GM12864 (cell line): ENCODE measurements at places on chromosomes 16 and 17.
A peak's percentile ranks its signal among the peaks of the same experiment; 100 is the strongest.

DNA sequence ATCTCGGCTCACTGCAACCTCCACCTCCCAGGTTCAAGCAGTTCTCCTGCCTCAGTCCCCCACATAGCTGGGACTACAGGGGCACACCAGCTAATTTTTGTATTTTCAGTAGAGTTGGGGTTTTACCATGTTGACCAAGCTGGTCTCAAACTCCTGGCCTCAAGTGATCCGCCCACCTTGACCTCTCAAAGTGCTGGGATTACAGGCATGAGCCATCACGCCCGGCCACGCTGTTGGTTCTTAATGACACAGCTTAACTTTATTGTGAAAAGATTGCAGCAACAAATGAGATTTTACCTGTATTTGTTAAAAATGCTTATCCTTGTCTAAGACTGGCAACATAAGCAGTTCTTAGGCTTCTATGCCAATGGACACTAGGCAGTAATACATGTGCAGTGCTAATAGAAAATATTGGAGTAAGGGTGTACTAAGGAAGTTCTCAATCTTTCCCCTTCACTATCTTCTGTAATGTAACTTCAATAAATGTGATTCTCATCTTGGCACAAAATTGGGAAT lies 2.9 kb downstream of the UBB start:
- no peak for DNase-seq

DNA sequence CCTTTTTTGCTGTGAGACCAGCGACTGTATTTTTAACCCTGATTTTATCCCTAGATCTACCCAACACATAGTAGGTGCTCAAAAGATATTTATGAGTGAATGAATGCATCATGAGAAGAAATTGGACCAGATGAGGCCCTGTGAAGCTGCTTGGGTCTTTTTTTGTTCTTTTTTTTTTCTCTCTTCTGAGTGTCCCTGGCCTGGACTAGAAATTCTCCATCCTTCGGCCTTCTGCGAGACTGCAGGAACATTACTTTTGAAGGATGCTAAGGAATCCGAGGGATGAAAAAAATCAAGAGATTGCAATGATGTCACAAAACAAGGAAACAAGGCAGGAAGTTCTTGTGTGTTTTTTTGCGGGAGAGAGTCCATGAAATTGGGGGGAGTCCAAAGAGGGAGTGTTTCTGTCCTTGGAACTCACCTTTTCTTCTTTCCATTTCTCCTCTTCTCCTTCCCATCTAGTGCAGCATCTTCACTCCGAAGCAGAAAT lies 560 bp upstream of the RUSF1 start:
- DNase-seq: no peak

GRCh38 chr17:72005332-72006163 lies 115.3 kb upstream of the SOX9 start:
- DNase-seq: peak; percentile 33

DNA sequence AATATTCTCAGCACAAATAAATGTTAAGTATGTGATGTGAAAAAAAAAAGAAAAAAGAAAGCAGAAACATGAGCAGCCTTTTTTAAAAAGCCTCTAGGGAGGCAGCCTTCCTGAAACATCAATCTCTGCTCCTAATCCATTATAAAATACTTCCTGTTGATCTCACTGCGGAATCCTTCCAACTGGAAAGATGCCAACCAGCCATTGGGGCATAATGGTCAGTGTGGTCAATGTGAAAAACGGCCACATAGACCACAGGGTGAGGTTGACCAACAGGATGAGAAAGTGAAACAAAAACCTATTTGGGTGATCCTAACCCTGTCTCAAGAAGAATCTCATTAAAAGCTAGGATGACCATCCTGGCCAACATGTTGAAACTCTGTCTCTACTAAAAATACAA lies 26.1 kb upstream of the ABCA8 start:
- DNase-seq: no peak

DNA sequence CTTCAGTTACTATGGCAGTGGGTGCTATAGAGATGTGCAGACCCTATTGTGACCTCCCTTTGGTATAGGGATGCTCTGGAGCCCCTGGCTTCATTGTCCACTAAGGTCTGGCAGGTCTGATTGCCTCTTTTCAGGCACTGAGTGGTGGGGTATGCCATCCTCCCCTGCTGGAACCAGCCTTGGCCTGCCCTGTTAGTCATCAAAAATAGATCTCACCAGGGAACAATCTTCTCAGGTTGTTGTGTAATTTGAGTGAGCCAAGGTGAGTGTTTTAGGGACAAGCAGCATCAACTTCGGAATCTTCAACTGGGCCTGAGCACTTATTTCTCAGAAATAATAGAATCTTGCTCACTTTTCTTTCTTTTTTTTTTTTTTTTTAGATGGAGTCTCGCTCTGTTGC lies 19.6 kb downstream of the HMOX2 start:
- DNase-seq: no peak

GRCh38 chr17:80152081-80152702 lies 5.3 kb upstream of the EIF4A3 start:
- DNase-seq: no peak

DNA sequence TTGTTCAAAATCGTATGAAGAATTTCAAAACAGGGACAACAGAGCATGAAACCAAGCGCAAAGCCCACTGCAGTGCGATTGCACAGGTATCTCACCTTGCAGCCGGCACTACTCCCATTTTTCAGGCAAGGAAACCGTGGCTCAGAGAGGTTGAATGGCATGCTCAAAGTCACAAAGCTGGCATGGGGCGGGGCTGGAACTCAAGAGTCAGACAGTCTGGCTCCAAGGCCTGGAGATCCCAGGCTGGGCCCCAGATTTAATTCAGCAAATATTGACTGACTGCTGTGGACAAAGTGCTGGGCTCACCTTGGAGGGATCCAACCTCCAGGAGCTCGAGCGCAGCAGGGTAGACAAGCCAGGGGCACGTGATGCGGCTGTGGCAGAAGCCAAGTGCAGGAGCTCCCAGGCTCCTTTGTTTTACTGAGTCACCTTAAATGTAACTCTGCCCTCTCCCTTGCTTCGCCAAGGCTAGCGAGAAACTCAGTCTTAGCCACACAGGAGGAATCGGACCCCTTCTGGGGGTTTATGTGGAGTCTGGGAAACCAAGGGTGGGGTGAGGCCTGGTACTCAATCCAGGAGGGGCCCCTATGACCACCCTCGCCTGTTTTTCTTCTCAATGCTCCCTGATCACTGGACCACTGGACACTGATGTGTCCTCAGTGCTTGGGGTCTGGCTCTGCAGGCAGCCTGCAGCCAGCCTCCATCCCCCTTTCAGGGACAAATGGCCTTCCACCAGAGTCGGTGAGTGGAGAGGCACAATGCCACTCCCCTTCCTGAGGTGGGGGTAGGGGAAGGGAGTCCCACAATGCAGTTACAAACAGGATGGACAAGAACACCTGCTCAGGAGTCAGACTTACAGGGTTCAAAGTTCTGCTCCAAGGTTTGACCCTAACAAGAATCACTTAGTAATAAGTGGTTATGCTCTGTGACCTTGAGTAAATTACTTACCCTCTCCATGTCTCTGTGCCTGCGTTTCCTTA lies 3.9 kb upstream of the SPATA20 start:
- no peak for DNase-seq

DNA sequence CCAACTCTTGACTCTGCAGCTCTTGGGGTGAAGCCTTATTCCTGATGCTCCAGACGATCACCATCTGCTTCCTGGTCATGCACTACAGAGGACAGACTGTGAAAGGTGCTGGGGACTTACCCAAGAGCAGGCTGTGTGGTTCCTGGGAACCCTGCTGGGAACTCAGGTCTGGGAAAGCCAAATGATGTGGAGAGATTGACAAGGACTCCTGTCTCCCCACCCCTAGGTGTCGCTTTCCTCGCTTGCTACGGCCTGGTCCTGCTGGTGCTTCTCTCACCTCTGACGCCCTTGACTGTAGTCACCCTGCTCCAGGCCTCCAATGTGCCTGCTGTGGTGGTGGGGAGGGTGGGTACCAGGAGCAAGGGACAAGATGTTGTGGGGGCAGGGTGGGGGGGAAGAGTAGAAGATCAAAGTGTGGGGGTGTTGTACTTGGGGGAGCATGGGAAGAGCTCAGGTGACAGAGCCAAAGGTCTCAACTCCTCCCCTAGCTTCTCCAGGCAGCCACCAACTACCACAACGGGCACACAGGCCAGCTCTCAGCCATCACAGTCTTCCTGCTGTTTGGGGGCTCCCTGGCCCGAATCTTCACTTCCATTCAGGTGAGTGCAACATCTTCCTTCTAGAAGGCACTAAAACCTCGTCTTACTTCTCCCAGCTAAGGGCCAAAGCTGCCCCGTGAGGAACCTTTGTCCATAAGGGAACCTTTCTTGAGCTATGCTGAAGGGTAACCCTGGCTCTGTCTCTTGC lies 3.0 kb downstream of the SOX15 start:
- DNase-seq: no peak

DNA sequence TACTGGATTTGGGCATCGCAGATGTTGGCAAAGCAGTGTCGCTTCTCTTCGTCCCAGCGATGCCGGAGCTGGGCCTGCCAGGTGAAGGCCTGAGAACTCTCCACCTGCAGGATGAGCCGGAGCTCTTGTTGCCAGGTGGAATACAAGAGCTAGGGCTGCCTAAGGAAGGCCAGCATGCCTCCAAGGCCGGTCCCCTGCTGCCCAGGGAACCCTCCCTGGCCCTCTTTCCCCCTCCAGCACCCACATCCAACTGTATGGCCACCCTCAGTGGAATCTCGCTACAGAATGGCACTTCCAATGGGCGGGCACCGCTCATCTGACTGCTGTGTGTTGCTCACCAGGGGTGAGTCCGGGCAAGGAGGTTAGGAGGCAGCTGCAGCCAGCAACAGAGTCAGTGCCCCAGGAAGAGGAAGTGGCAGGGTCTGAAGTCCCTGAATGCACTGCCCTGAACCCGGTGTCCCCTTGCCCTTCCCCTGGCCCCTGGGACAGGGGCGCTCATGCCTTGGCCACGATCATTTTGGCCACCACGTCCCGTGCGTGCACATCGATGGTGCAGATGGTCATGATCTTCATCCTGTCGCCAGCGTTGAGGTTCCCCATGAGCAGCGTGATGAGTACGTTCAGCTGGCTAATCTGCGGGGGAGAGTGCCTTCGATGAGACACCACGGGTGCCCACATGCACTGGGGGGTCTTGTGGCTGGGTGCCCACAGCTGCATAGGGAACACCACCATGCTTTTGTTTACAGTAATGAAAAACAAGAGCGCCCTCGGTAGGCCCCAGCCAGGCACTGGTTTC lies 75.8 kb downstream of the DNAH17 start:
- DNase-seq: no peak

DNA sequence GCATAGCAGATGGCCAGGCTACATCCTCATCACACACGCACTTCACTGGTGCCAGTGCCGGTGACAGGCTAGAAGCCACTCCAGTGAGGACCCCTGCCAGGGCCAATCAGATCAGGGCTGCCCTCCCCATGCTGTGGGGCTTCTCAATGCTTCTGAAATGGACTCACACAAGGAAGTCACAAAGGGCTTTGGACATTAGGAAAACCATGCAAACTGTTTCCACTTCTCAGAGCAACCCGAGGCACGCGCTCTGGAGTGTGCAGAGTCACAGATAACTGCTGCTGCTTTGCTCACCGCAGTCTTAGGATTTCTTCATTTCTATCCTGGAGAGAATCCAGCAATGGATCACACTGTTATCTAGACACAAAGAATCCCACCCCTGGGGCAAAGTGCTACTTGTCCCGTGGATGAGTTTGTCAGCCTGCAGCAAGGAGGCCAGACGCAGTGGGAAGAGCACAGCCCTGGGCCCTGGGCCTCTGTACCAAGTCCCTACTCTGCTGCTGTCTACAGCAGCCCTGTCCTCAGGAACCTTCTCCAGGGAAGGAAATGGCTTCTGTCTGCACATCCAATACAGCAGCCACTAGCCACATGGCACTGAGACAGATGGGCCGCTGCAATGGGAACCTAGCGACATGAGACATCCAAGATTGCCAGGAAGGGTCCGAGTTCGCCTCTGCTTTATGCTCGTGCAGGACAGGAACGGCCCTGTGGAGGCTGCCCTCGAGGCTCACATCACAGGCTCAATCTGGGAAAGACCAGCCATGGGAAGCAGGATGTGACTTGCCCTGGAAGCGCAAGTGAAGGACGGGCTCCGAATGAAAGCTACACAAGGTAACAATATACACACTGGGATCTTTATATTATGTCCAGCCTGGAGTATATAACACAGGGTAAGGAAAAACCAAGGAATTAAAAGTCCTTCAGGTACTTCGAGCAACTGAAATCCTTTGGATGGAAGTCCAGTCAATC lies 169.3 kb downstream of the ZFHX3 start:
- DNase-seq: no peak

DNA sequence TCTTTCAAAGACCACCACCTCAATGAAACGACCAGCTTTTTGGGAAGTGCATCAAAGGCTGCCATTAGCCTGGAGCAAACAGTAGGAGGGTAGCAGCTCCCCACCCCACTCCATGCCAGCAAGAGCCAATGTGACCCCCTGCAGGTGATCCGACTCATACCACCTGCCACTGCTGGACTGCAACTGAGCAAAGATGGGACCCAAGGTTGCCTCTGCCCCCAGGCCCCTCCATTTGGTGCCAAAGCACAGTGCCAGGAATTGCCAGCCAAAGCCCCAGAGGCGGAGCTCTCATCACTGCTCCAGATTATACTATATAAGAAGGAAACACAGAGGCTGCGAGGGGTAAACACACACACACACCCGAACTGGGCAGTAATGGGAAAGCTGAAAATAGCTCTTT lies 8.3 kb downstream of the PITPNM3 start:
- DNase-seq: no peak

DNA sequence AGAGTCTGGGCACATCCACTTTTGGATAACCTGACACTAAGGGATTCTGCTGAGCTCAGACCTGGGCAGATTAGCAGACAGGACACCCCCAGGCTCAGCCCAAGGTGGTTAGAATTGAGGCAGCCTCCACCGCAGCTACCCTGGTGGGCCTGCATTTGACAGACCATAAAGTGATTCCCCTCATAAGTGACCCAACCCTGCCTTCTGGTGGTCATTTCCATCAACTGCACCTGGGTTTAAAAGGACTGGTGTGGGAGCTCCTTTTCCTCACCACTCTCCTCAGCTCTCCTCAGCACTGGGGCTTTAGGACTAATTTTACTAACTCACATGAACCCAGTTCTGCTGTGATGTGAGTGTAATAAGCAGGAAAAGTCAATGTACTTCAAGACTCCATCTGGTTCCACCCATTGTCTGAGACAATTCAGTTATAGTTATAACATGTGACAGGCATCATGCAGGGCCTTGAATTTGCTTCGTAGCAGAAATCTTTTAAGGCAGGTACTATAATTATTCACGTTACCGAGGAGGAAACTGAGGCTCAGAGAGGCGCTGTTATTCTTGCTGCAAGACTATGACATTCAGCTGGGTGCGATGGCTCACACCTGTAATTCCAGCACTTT lies 42.5 kb downstream of the MYH3 start:
- no peak for DNase-seq
